Suprapubic skin (tissue), 4 donors: ENCODE measurements at places on chromosomes 5 and 9.

DNA sequence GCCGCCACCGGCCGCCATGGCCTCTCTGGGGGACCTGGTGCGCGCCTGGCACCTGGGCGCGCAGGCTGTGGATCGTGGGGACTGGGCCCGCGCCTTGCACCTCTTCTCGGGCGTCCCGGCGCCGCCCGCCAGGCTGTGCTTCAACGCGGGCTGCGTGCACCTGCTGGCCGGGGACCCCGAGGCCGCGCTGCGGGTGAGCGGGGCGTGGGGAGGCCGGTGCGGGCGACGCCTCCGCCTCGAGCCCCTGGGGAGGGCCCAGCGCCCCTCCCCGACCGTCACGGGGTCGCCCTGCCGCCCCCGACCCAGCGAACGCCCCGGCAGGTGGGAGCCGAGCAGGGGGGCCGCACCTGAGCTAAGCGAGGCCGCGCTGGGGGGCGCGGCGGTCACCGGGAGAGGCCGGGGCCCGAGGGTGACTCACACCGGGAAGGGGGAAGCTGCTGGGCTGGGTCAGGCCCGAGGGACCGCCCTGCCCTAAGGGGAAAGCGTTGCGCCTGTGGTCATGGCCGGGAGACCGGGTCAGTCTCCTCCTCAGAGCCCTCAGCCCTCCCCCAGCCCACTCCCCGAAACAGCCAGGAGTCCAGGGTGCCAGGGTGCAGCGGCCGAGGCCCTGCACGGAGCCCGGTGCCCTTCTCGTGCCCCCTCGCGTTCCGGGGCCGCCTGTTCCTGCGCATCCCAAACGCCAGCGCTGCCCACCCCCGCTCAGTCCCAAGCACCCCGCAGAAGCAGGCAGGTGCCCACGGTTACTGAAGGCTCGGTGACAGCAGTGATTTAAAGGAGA, 510 bp downstream of the NOXA1 start:
- peaks cover 40% of the 10 kb centered on the region for H3K4me1 ChIP-seq
- H3K27ac ChIP-seq: peak overlapping the region; percentile 78
- H3K4me3 ChIP-seq: peak overlapping the region; percentile 97
- H3K27me3 ChIP-seq: no peaks in the 10 kb centered on the region
- H3K36me3 ChIP-seq: no peaks in the 10 kb centered on the region

DNA sequence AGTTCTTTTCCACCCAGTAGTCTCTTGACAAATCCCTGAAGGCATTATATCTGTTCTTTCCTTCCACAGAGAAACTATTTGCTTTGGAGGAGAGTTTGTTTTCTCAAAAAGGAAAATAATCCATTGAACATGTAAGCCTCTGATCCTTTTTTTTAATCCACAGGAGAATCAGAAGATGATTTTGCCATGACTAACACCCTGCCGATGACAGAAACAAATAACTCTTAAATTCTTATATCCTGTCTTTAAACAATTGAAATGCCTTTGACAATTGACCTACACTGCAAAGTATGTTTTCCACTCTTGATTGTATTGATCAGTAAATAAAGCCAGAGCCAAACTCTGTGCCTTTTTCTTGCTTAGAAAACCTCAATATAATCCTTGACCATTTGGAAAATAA, 666.4 kb upstream of the CTNND2 start:
- H3K4me1 ChIP-seq: no peaks in the 10 kb centered on the region
- H3K27me3 ChIP-seq: no peaks in the 10 kb centered on the region
- H3K4me3 ChIP-seq: no peak overlapping the region

GRCh38 chr5:124677374-124678351, 68.8 kb downstream of the ZNF608 start:
- no peaks in the 10 kb centered on the region for H3K36me3 ChIP-seq
- H3K4me3 ChIP-seq: no peak overlapping the region
- peaks cover 16% of the 10 kb centered on the region for H3K4me1 ChIP-seq
- H3K27me3 ChIP-seq: no peaks in the 10 kb centered on the region

- H3K27ac ChIP-seq: no peak overlapping the region
- no peak for DNase-seq
- H3K36me3 ChIP-seq: peaks cover 14% of the 10 kb centered on the region
- H3K27me3 ChIP-seq: no peaks in the 10 kb centered on the region
- H3K4me3 ChIP-seq: no peak overlapping the region
Observed at GRCh38 chr5:80799041-80799440, 144.3 kb upstream of the DHFR start.

DNA sequence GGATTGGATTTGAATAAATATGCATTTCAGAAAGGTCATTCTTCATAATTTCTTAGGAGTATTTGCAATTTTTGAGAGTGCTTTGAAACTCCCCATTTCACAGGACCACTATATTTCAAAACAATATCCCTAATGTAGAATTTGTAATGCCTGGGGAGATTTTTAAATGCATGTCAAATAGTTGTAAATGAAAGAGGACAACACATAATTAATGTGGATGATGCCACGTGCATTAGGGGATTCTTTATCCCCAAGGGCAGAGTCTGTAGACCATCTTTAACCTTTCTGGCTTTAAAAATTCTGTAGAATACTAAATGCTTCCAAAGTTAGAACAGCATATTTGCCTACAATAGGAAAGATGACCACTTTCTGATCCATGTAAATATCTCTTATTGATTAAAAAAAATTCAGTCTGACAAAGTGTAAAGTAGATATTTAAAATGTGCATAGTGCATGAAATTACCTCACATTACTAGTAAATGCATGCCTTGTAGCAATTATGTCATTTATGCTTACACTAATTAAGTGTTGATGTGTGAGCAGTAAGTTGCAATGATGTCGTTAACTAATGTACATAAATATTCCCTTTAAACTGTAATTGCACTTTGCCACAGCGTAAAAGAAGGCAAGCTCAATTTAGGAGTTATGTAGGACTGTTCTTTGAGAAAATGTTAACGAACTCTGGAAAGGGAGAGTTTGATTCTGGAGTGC, 416.1 kb downstream of the PSAT1 start:
- DNase-seq: no peak
- no peak overlapping the region for H3K4me3 ChIP-seq
- no peaks in the 10 kb centered on the region for H3K36me3 ChIP-seq
- no peaks in the 10 kb centered on the region for H3K4me1 ChIP-seq

DNA sequence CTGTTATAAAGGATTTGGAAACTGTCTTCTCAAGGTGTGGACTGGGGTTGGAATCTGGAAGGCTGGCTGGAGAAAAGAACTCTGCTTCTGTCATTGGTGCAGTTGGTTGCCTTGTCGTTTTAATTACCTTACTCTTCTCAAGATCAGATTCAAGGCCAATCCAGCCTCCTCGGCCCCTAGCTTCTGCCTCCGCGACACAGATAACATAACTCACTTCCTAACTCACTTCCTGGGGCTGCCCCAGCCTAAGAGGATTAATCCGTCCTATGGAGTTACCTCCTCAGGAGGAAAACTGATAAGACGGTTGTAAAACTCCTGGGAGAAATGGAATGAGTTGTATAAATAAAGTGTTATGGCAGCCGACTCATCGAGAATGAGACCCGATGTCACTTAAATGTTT, 389.1 kb upstream of the WWC1 start:
- H3K36me3 ChIP-seq: no peaks in the 10 kb centered on the region
- DNase-seq: no peak
- H3K4me1 ChIP-seq: no peaks in the 10 kb centered on the region
- no peak overlapping the region for H3K27ac ChIP-seq
- H3K4me3 ChIP-seq: no peak overlapping the region
- no peaks in the 10 kb centered on the region for H3K27me3 ChIP-seq
